Left kidney (tissue), 8 donors: ENCODE measurements at places on chromosomes 6 and 20.

DNA sequence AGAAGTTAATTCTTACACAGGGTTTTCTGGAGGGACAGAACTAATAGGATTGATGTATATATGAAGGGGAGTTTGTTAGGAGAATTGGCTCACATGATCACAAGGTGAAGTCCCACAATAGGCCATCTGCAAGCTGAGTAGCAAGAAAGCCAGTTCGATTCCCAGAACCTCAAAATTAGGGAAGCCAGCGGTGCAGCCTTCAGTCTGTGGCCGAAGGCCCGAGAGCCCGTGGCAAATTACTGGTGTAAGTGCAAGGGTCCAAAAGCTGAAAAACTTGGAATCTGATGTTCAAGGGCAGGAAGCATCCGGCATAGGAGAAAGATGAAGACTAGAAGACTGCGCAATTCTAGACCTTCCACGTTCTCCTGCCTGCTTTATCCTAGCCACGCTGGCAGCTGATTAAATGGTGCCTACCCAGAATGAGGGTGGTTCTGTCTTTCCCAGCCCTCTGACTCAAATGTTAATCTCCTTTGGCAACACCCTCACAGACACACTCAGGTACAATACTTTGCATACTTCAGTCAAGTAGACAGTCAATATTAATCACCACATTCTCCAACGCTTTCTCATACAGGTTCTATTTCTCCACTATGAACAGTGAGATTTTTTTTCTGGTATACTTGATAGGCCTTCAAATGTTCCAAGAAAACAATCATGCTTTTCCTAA is 357.0 kb downstream of the LAMA2 start:
- DNase-seq = no peak

GRCh38 chr20:32139947-32140346 is 30.4 kb downstream of the TM9SF4 start:
- DNase-seq = no peak

DNA sequence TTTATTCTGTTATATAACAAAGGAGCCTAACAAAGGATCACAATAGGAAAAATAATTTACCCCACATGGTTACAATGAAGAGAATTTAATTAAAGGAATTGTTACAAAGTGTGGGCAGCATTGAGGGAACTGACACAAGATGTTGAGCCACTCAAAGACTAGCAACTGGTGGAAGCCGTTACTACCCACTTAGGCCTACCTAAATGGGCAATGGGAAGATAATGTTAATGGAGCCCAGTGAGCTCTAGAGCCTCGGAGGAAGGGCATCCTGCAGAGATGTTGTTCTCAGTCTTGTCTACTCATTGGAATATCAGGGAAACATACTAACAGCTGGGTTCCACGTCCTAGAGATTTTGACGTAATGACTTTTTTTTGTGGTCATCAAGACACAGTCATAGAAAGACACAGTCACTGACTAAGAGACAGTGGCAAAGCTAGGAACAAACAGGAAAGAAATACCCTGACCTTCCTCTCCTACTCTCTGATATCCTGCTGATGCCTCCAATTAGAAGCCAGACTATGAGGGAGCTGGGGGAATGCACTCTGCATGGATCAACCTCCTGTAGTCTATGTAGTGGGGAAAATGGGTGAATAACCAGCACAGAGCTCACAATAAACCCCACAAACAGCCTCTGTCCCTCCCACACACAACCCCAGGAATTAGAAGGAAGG is 523.8 kb upstream of the FLRT3 start:
- DNase-seq = no peak

DNA sequence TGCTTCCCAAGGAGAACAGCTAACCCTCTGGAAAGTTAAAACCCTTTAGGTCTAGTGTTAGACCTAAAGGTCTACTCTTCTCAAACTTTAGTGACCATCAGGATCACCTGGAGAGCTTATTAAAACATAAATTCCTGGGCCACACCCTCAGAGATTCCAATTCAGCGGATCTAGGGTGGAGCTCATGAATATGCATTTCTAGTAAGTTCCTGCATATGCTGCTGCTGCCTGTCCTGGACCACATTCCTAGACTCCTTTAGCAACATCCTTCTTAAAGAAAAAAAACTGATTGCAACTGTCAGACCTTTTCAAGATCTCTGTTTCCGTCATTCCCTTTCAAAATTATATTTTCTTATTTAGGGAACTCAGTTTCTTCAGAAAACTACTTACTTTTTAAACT is 31.2 kb downstream of the SNAP25 start:
- no peak for DNase-seq

DNA sequence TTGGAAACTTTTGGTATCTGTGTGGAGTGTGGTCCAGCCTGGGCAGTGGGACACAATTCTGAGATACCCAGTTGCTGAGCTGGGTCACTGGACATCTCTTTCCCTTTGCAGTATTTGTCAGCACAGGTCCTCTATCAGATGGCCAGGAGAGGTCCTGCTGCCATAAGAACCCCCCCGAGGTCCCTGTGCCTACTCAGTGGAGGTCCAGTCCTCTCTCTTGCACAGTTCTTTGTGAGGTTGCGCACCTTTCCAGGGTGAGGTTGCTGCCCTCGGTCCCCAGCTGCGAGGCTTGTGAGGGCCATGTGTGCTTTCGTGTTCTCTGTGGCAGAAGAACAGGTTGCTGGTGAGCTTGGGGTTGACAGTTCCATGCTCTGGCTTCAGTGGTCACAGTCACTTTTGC is 320.6 kb downstream of the QKI start:
- no peak for DNase-seq

DNA sequence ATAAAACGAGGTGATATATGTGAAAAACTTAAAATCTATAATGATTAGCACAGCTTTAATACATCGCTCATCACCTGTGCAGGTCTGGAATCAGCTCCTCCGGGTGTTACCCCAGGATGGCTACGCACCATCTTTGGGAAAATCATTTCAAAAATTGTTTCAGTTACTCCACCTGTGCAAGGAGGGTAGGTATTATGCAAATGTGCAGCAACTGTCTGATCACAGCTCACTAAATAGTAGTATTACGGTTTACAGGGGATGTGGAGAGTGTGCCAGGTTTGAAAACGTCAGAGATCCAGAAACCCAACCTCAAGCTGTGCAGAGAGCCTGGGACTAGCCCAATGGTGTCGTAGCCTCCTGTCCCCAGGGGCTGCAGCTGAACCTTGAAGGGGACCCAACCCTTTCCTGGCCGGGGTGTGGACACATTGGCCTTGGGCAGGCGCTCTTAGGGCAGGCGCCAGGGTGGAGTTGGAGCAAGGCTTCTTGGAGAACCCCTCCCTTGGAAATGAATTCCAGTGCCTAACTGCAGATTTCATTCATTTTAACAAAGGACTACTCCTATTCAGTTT is 24.2 kb upstream of the SGK1 start:
- no peak for DNase-seq

GRCh38 chr20:53569005-53569404 is 24.6 kb downstream of the ZNF217 start:
- no peak for DNase-seq

DNA sequence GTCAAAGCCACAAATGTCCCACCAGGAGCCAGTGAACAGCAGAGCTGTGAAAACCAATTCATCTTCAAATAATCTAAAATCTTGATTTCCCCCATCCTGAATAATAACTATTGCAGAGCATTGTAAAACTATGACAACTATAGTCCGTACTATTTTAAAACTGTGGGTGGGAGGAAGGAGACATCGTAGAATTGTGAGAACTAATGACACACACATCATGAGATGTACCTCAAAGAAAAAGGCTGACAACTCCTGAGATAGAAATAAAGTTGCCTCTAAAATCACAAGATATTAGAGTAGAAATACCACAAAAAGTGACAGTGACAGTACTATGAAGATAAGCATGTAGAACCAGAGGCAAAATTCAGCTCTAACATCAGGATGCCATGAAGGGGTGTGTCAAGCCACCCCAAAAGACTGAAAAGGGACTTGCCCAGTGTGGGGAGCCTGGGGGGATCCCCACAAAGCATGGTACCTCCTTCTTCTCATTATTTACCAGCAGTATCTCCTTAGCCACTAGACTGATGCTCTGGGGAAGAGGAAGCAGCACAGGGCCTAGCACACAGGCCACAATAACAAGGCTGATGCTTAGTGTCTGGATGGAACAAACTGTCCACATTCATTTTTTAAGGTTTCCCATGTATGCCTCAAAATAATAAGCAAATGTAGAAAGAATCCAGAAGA is 13.4 kb downstream of the NAPB start:
- DNase-seq = no peak

- DNase-seq = no peak
Measured at GRCh38 chr6:30037182-30037788, 23.8 kb upstream of the POLR1H start.

DNA sequence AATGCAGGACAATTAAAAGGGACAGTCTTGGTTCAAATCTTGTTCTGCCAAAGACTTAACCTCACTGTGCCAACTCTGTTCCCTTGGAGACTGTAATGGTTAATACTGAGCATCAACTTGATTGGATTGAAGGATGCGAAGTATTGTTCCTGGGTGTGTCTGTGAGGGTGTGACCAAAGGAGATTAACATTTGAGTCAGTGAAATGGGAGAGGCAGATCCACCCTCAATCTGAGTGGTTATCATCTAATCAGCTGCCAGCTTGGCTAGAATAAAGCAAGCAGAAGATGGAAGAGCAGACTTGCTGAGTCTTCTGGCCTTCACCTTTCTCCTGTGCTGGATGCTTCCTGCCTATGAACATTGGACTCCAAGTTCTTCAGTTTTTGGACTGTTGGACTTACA is 474.4 kb downstream of the CD83 start:
- no peak for DNase-seq

- DNase-seq = no peak
Measured at GRCh38 chr20:57573242-57573641, 12.3 kb downstream of the PCK1 start.

- DNase-seq = no peak
Measured at GRCh38 chr6:164898412-164898811, 411.0 kb downstream of the C6orf118 start.

- no peak for DNase-seq
Measured at GRCh38 chr6:116139917-116140316, 14.0 kb upstream of the COL10A1 start.

- no peak for DNase-seq
Measured at GRCh38 chr6:118864341-118865099, 29.4 kb upstream of the ASF1A start.

GRCh38 chr6:71033890-71034289 is 77.0 kb upstream of the B3GAT2 start:
- DNase-seq = no peak

DNA sequence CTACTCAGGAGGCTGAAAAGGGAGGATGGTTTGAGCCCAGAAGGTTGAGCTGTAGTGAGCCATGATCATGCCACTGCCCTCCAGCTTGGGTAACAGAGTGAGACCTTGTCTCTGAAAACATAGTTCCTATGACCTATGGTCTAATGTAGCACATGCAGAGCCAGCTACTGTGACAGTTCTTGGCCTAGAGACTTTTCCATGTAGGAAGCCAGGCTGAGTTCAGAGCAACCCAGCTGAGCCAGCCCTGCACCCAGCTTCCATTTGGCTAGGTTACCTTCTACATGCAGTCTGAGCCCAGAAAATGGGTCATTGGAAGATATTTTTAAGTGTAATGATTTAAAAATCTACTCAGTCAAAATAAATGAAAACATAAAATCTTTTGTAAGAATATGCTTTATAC is 92.8 kb downstream of the FNDC1 start:
- no peak for DNase-seq

DNA sequence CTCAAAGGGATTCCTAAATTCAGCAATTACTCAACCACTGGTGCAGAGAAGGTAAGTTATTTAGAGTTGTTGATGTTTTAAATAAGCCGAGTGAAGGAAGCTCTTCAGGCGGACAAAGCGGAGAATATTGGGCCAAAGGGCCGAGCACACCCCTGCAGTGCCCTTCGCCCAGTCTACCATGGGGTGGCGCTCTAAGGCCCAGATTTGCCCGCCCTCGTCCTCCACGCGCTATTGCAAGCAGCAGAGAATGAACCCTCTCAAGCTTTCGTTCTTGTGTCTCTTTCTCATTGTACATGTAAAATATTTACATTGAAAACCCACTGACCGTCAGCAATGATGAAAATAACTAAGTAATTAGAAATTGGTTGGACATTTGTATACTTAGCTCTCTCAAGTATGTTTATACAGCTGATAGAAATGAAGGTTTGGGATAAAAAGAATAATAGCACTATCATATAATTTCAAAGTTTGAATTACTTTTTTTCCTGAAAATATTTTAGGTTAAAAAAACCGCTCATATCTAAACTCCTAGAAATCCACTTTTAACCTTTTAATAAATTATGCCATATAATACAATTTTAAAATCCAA is 195.0 kb upstream of the CEP162 start:
- DNase-seq = peak; percentile 58

GRCh38 chr6:79665725-79666551 is 34.8 kb downstream of the SH3BGRL2 start:
- DNase-seq = no peak

DNA sequence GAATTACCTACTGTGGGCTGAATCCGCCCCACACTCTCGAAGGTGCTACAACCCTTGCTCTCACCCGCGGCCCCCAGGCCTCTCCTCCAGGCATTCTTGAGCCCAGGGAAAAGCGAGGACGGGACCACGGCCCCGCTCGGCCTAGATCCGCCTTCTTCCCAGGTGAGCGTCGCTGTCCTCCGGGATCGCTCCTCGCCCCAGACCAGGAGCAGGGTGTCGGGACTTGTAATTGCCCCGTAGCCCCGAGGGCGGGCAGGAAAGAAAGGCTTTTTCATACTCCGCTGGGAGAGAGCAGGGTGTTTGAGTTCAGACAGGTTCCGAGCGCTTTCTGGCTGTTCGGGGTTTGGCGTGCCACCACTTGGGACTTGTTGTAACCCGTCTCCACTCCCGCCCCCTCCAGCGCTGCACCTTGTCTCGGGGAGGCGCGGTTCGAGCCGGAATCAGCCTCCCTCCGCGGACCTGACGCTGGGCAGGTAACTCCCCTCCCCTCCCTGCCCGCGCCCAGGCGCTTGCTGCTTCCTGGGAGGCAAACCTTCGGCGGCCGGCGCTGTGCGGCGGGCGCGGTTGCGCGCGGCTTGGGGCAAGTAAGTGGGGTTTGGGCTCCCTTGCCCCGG is at the start of gene FAM83B:
Gene FAM83B (plus strand): TSS at position 529 of the 614 bp plus-strand sequence. CDS start 23,476 bp downstream, outside the sequence.
- peak; percentile 48 for DNase-seq

DNA sequence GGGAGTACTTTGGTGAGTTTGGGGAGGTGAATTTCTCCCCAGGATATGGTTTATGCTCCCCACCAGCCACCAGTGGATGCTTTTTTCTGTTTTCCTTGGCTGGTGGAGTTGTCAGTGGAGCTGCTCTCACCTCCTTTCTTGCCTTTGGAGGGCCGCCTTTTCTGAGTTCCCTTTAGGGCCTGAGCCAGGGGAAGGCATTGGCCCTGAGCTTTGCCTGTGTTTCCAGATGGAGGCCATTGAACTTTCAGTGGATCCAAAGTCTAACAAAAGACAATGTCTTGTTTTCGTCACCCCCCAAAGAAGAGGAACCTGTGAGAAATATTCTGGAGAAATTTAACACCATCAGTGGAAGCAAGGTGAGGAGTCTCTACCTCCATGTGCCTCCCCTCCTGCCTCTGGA is 4.4 kb upstream of the TMEM14A start:
- DNase-seq = no peak

GRCh38 chr6:92756912-92757311 is 662.4 kb downstream of the EPHA7 start:
- no peak for DNase-seq

- DNase-seq = no peak
Measured at GRCh38 chr6:144122861-144123260, 27.5 kb upstream of the STX11 start.

- no peak for DNase-seq
Measured at GRCh38 chr6:37552267-37552666, 52.6 kb upstream of the CCDC167 start.
